ENCODE measurements at places on chromosomes 3 and 15.

GRCh38 chr3:63578858-63579257 lies 73.6 kb upstream of the SNTN start:
- no peak for DNase-seq

GRCh38 chr3:149969940-149970715 lies 567 bp downstream of the PFN2 start:
- peak; percentile 74 for DNase-seq

GRCh38 chr3:93843981-93844380 lies 129.7 kb downstream of the PROS1 start:
- no peak for DNase-seq

- DNase-seq: no peak
Observed at GRCh38 chr15:35690698-35691116, 144.7 kb upstream of the DPH6 start.

- no peak for DNase-seq
Observed at GRCh38 chr3:175029828-175030227, 170.7 kb downstream of the NAALADL2 start.

DNA sequence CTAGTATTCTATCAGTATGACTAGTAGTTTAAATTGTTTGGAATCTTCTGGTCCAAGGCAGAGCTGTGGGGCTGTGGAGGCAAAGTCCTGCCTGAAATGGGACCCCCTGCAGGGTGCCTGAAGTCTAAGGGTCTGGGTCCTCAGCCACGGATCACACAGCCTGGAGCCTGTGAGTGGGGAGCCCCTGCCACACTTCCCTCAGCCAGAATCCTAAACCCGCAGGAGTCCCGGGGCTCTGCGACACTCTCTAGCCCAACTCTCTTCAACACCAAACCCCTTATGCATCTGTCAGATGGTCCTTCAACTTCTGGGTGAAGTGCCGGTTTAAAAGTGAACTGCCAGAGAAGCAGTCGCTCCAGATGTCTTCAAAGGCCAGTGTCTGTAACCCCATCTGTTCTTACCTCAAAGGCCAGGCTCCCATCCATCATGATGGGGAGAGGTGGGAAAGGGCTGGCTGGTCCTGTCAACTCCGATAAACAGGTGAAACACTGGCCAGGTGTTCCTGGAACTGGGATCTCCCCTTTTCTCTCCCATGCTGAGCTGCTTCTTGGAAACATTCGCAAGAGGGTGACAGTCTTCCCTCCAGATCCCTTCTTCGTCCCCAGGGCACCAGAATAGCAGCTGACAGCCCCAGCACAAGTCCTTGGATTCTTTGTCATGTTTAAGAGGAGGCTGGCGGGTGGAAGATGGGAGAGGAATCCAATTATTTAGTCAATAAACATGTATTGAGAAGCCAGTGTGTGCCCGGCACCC lies 45.6 kb downstream of the CPN2 start:
- DNase-seq: no peak

DNA sequence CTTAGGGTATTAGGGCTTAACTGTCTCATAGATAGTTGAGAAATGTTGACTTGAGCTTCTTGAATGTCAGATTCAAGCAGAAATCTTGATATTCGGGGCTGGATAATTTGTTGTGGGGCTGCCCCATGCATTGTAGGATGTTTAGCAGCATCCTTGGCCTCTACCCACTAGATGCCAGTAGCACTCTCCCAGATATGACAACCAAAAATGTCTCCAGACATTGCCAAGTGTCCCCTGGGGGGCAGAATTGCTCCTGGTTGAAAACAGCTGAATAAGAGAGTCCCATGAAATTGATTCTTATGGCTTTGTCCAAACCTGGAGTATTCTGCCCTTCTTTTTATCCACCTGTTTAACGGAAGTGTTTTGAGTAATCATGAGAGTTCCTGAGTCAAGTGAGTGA lies 15.9 kb upstream of the LCMT2 start:
- DNase-seq: no peak

- no peak for DNase-seq
Observed at GRCh38 chr15:68313501-68314410, 36.2 kb downstream of the FEM1B start.

DNA sequence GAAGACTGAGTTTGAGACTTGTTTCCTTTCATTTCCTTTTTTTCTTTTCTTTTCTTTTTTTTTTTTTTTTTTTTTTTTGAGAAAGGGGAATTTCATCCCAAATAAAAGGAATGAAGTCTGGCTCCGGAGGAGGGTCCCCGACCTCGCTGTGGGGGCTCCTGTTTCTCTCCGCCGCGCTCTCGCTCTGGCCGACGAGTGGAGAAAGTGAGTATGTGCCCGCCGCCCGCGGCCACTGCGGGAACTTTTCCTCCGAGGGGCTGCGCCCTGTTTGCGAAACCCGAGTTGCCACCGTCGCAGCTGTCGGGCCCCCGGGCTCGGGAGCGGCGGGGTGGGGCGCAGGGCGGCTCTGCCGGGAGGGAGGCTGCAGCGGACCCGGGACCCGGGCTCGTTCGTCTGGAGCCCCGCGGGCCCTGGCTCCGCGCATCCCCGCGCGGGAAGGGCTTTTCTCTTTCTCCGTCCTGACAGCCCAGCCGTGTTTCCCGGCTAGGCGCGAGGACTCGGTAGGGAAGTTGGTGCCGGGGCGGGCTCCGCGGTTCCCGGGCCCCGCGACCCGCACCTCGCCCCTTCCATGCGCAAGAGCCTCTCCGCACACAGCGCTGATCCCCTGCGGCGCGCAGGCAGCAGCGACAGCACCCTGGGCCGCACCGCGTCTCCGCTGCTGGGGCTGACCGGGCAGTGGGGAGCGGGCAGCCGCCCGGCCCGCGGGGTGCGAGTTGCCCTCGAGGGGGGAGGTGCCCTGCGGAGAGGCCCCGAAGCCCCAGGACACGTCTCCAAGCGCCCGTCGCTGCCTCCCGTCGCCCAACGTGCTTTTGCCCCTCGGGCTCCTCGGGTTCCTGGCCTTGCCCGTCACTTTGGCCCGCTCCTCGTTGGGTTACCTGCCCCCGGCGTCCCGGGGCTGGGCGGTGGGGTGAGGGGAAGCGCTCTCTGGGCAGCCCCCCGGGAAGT lies 1.4 kb downstream of the IGF1R start:
- DNase-seq: peak; percentile 42

- no peak for DNase-seq
Observed at GRCh38 chr3:99751649-99752048, 66.0 kb upstream of the CMSS1 start.

- DNase-seq: no peak
Observed at GRCh38 chr3:178982137-178982536, 89.5 kb downstream of the ZMAT3 start.

GRCh38 chr15:51051776-51052175 lies 42.9 kb downstream of the TNFAIP8L3 start:
- no peak for DNase-seq

DNA sequence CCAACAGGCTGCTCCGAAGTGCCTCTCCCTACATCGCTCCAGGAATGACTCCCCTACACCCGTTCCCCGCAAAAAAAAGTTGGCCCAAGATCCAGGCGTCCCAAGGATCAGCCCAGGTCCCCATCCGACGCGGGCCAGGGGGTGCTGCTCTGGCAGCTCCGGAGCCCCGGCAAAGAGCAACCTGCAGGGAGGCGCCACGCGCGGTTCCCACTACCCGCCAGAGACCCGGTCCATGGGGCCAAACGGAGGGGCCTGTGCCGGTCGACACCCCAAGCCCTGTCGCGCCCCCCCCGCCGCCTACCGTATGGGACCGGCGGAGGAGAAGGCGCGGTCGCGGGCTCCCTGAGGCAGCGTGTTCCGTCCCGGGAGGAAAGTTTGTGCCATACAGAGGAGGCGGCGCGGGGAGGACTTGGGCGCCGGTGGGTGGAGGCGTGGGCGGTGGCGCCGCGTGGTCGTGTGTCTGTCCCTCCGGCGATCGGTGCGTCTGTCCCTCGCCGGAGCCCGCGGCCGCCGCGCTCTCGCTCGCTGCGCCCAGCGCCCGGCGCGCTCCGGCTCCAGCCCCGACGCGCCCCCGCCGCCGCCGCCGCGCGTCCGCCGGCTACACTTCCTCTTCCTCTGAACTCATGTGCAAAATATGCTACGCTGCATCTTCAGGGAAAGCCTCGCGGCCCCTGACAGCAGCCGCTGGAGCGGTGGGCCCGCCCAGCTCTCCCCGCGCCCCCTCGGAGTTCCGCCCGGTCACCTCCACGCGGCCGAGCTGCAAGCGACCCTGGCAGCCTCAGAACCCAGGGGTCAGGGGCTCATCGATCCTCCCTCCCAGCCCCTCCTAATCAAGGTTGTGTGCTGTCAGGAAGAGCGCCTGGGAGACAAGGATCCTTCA lies at the start of gene RFTN1:
RFTN1 (minus strand) TSS at position 559 of the 880 bp plus-strand sequence. CDS start 19,830 bp downstream, outside the sequence.
- peak; percentile 60 for DNase-seq

- no peak for DNase-seq
Observed at GRCh38 chr15:39792844-39793335, 10.2 kb upstream of the FSIP1 start.

DNA sequence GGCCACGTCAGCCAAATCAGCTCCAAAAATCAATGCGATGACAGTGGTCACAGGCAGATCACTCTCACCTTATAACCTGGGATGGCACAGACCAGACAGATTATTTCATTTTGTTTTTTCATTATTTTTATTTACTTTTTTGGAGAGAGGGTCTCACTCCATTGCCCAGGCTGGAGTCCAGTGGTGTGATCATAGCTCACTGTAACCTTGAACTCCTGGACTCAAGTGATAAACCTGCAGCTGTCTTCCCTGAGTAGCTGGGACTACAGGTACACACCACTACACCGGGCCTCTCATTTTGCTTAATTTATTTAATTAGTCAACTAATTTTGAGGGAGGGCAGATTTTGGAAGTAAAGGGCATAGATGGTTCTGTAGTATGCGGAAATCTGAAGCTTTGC lies 51.2 kb upstream of the ICE2 start:
- no peak for DNase-seq

- no peak for DNase-seq
Observed at GRCh38 chr3:67783281-67784250, 129.2 kb upstream of the SUCLG2 start.

- DNase-seq: no peak
Observed at GRCh38 chr15:77844798-77845446, 212.2 kb upstream of the LINGO1 start.

DNA sequence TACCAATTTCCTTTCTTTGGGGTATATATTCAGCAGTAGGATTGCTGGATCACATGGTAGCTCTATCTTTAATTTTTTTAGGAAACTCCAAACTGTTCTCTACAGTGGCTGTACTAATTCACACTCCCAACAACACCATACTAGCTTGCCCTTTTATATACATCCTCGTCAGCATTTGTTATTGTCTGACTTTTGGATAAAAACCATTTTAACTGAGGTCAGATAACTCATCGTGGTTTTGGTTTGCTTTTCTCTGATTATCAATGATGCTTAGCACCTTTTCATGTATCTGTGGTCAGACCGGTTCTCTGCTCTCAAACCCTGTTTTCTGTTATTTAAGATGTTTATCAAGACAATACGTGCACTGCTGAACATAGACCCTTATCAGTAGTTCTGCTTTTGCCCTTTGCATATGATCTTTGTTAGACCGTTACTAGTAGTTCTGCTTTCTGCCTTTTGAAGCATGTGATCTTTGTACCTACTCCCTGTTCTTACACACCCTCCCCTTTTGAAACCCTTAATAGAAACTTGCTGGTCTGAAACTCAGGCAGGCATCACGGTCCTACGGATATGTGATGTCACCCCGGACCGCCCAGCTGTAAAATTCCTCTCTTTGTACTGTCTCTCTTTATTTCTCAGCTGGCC lies 474.3 kb downstream of the RSL24D1 start:
- DNase-seq: no peak

- peak; percentile 57 for DNase-seq
Observed at GRCh38 chr3:14425581-14426304, 23.3 kb downstream of the SLC6A6 start.

DNA sequence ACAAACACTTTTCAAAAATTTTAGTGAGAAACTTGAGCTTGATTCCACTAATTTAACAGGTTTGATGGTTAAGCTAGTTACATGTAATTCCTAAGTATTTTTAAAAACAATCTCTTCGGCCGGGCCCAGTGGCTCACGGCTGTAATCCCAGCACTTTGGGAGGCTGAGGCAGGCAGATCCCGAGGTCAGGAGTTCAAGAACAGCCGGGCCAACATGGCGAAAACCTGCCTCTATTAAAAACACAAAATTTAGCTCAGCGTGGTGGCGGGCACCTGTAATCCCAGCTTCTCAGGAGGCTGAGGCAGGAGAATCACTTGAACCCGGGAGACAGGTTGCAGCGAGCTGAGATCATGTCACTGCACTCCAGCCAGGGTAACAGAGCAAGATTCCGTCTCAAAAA lies 25.3 kb downstream of the TRA2B start:
- no peak for DNase-seq

DNA sequence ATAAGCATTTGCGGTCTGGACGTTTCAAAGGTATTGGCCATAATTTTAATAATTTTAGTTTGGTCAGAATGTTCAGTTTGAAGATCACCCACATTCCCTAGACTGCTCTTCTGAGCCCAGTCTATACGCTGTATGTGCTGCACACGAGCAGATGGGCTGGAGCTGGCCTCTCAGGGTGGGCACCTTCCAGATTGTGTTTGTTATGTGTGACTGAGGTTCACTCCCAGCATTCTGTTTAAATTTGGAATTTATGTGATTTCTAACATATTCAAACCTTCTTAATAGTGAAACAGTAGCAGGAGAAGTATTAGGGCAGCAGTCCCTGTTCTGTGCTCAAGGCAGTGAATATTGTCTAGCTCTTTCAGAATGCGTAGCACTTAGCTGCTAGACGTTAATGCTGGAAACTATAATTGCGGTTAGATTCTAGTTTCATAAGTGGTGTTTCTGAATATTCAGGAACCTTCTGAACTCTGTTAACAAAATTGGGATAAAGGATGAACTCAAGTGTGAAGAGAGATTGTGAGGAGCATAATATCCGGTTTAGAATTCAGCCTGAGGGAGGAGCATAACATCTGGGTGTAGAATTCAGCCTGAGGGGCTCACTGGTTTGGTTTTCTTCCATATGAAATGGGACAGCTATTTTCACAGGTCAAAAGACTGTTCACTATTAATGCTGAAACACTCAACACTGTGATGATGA lies 68.6 kb upstream of the RPL35A start:
- DNase-seq: no peak

GRCh38 chr15:85500060-85500708 lies 119.8 kb downstream of the AKAP13 start:
- DNase-seq: no peak

DNA sequence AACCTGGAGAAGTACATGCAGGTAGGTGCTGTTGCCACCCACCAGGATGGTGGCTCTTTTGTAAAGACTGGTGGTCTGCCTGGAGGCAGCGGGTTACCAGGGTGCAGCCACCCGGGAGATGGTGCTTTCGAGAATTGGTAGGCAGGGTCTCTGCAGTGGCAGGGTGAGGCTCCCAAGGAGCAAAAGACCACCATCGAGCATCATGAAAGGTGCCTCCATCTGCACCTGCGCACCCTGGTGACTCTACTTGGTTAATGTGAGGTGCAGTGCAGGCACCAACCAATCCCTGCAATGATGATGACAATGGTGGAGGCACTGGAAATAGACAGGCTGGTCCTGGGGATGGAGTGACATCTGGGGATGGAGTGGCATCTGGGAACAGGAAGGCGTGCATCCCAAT lies 236.7 kb downstream of the ADAMTS17 start:
- no peak for DNase-seq

GRCh38 chr3:37967260-37967881 lies 23.2 kb upstream of the VILL start:
- DNase-seq: peak; percentile 52

GRCh38 chr3:177578488-177578887 lies 381.2 kb upstream of the TBL1XR1 start:
- no peak for DNase-seq

GRCh38 chr3:108073764-108074431 lies 16.9 kb downstream of the CD47 start:
- DNase-seq: no peak

- DNase-seq: no peak
Observed at GRCh38 chr15:57205996-57206395, 170.3 kb upstream of the CGNL1 start.

GRCh38 chr15:59841036-59841435 lies 151.9 kb upstream of the BNIP2 start:
- DNase-seq: no peak

GRCh38 chr3:66997560-66998112 lies 471 bp upstream of the KBTBD8 start:
- DNase-seq: no peak
